Subcutaneous preadipocyte (primary cell): ENCODE measurements at places on chromosomes 1 and 21. TPM values are rescaled to one million over a fixed set of nuclear protein-coding genes. Genes with fewer than 3 reads are reported as not detected.

Gene PAPPA2
- 1.6 and 2.2 TPM in 2 replicates for total RNA-seq

Gene PGLYRP4
- total RNA-seq: not detected in 2 replicates

Gene SMIM1
- total RNA-seq: 0.39 TPM in 1 of 2 replicates, not detected in the other

Gene CITED4
- total RNA-seq: 1.8 and 7.8 TPM in 2 replicates

Gene ZNF593OS
- under 0.01 TPM in 1 of 2 replicates, not detected in the other for total RNA-seq

Gene PTGFR
- 16.4 and 66.5 TPM in 2 replicates for total RNA-seq

Gene FPGT
- total RNA-seq: 13.5 and 14.0 TPM in 2 replicates

Gene NTMT2
- not detected in 2 replicates for total RNA-seq

Gene MFAP2
- total RNA-seq: 40.7 and 44.5 TPM in 2 replicates

Gene SDCCAG8
- 53.6 and 75.1 TPM in 2 replicates for total RNA-seq

Gene NCF2
- not detected in 2 replicates for total RNA-seq

Gene PTPRF
- 8.1 and 30.7 TPM in 2 replicates for total RNA-seq

Gene OR2AJ1
- not detected in 2 replicates for total RNA-seq

Gene CFAP57
- under 0.01 and 0.20 TPM in 2 replicates for total RNA-seq

Gene MAB21L3
- under 0.01 and 0.37 TPM in 2 replicates for total RNA-seq

Gene SEMA4A
- total RNA-seq: 0.37 and 0.98 TPM in 2 replicates

Gene TPTE
- not detected in 2 replicates for total RNA-seq

Gene ADORA1
- total RNA-seq: 0.37 and 0.59 TPM in 2 replicates

Gene OR2M3
- not detected in 2 replicates for total RNA-seq

Gene PADI4
- total RNA-seq: not detected in 2 replicates

Gene YARS1
- 112 and 138 TPM in 2 replicates for total RNA-seq

Gene TEX38
- not detected in 2 replicates for total RNA-seq

Gene ARHGAP29
- total RNA-seq: 44.8 and 59.2 TPM in 2 replicates

Gene KLF17
- 0.37 TPM in 1 of 2 replicates, not detected in the other for total RNA-seq

Gene KLHDC7A
- total RNA-seq: not detected in 2 replicates

Gene BARHL2
- not detected in 2 replicates for total RNA-seq

Gene FAM72D
- total RNA-seq: 0.73 and 2.2 TPM in 2 replicates

Gene RXFP4
- not detected in 2 replicates for total RNA-seq

Gene DNM3
- total RNA-seq: 1.8 and 5.7 TPM in 2 replicates

Gene SLAMF1
- total RNA-seq: not detected in 2 replicates

Gene SHISAL2A
- not detected in 2 replicates for total RNA-seq

Gene RAB3B
- total RNA-seq: 0.73 and 4.1 TPM in 2 replicates

Gene TNN
- not detected in 2 replicates for total RNA-seq

Gene GSTM1
- total RNA-seq: 13.7 and 16.2 TPM in 2 replicates

Gene OR2T11
- not detected in 2 replicates for total RNA-seq

Gene FMO1
- total RNA-seq: not detected in 2 replicates

Gene C1orf87
- total RNA-seq: not detected in 2 replicates

Gene TCHHL1
- total RNA-seq: not detected in 2 replicates

Gene CXADR
- total RNA-seq: 0.59 and 1.1 TPM in 2 replicates

Gene KANK4
- not detected in 2 replicates for total RNA-seq

Gene CD53
- total RNA-seq: not detected in 2 replicates

Gene ORC1
- total RNA-seq: 8.8 and 17.2 TPM in 2 replicates

Gene LEFTY2
- not detected in 2 replicates for total RNA-seq

Gene KIF21B
- total RNA-seq: under 0.01 TPM in 2 replicates

Gene MYOC
- not detected in 2 replicates for total RNA-seq

Gene CA6
- total RNA-seq: not detected in 2 replicates

Gene CD84
- under 0.01 TPM in 1 of 2 replicates, not detected in the other for total RNA-seq

Gene SPRR3
- total RNA-seq: not detected in 2 replicates

Gene DEPDC1
- total RNA-seq: 22.8 and 44.8 TPM in 2 replicates

Gene TMEM82
- total RNA-seq: not detected in 2 replicates

Gene EFNA3
- total RNA-seq: 0.39 and 0.73 TPM in 2 replicates
